NCI-H1105 (cell line): ENCODE measurements at places on chromosomes 7 and 10.
A peak's percentile ranks its signal among the peaks of the same experiment; 100 is the strongest.

GRCh38 chr7:18693406-18693805 is 197.9 kb downstream of the HDAC9 start:
- DNase-seq: no peak

DNA sequence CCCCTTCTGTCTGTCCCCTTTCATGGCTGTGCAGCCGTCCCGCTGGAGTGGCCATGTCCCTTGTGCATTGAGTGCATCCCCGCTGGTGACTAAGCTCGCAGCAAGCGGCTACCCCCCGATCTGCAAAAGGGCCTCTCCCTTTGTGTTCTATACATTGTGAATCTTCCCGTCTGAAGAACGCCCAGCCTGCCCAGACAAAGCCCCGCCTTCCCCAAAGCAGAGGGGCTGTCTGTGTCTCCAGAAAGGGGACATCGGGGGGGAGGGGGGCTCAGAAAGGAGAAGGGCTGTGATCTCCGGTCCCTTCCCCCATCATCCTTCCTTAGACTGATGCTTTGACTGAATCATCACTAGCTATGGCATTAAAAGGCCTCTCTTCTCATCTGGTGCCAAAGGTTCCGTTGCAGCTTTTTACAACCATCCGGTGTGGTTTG is 11.9 kb downstream of the NPTX2 start:
- no peak for DNase-seq

GRCh38 chr7:54989453-54990225 is 29.2 kb upstream of the EGFR start:
- DNase-seq: no peak

DNA sequence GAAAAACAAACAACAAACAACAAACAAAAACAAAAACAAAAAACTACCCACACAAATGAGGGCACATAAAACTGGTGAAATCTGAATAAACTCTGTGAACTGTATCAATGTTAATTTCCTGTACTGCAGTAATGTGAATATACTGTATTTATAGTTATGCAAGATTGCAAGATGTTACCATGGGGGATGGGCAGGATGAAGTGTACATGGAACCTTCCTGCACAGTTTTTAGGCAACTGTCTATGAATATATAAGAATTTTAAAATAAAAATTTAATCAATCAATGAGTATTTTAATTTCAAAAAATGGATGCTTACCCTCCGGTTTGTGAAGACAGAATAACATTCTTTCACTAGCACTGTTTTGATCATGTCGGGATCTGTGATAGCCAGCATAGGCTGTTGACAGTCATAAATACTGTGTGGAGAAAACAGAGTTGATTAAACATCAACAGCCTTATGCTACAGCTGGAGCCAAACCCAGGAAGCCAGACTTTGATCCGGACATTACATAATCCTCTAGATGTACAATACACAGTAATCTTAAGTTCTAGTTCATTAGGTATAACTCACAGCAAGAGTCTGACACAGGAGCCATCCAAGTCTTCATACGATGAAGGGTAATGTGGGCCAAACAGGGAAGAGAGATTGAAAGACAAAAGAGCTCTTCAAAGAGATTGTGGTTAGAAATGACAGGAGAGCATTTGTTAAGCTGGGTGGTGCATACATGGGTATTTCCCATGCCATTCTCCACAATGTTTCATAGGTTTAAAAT is 14.8 kb downstream of the CYP3A7 start:
- DNase-seq: no peak

GRCh38 chr7:26670841-26671240 is 193.5 kb downstream of the SKAP2 start:
- no peak for DNase-seq

GRCh38 chr7:110168010-110168409 is 922.9 kb upstream of the LRRN3 start:
- DNase-seq: no peak

DNA sequence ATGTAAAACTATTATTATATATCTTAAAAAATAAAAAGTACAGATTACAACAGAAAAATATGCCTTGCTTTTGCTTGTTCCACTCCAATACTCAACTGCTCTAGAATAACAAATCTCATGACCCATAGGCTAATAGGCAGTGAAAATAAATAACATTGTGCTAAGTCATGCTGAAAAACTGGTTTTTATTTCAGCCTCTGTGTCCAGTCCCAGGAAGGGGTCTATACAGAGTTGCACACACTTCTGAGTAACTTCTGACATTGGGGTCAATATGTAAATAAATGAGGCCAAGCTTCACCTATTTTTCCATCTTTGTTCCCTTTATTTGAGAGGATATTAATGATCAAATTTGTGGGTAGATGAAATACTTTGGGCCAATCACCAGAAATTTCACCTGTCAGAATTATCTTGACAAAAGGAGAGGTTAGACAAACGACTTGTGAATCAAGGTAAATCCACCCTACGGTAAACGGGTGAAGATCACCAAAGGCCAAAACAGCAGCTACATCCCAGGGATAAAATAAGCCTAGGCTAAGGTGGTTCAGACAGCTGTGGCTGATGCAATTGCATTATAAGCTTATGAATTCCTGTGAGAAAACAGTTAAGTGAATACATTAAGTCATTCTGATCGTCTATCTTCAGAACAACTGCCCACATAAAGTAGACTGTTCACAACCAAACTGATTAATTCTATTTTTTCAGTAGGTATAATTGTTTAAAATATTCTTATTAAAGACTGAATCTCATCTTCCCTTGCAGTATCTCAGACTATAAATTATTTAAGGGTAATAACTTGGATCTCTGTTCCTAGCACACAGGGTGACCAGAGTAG is 87.5 kb downstream of the UBE2H start:
- no peak for DNase-seq

- DNase-seq: no peak
Measured at GRCh38 chr10:29811751-29812427, 177.1 kb upstream of the SVIL start.

- DNase-seq: no peak
Measured at GRCh38 chr7:7921830-7922229, 46.8 kb upstream of the GLCCI1 start.

GRCh38 chr7:36131499-36131898 is 21.6 kb upstream of the EEPD1 start:
- DNase-seq: no peak

GRCh38 chr7:47384755-47385535 is 197.0 kb downstream of the TNS3 start:
- DNase-seq: no peak

GRCh38 chr7:91503934-91504555 is 239.8 kb downstream of the FZD1 start:
- no peak for DNase-seq

GRCh38 chr7:98996150-98996552 is 117.8 kb downstream of the TRRAP start:
- no peak for DNase-seq

DNA sequence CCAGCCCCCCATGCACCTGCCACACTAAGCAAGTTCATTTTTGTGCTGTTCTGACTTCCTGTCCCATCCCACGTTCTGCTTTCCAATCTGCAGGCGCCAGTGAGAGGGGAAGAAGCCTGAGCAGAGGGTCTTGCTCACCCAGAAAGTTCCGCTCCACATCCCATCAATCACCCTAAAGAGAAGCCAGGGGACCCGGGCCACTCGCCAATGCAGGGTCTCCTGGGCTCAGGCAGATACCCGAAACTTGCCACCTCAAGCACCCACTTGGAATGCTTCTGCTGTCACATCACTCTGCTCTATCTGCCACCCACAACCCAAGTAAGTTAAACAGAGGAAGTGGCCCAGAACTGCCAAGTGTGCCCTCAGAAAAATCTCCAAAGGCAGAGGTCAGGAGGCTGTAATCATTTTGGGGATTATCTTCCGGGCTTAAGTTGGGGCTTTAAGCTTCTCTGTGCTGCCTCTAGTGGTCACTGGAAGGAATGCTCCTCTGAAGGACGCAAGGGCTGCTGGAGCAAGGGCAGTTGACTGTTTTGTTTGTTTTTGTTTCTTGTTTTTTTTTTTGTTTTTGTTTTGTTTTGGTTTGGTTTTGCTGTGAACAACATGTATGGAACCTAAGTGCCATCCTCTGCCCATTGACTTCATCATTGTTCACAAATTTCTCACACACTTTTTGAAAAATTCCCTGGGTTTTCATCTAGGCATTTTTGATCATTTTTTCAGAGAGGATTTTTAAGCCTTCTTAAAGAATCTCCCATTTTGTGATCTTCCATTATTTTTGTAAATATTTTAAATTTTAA is 25.5 kb downstream of the PRR15 start:
- peak; percentile 18 for DNase-seq

DNA sequence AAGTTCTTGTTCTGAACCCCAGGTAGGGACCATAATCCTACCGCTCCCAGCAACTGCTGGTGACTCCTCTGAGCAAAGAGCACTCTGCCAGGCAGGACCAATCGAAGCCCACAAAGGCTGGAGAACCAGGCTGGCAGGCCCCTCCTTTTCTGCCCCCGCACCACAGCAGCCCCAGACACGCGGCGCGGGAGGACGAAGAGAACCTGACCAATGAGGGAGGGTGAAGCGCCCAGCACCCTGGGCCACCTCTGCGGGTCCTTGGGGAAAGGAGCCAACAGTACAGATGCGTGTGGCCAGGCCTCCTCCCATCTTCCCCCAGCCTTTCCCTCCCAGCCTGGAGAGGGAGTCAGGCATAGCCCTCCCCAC is 25.9 kb downstream of the CTBP2 start:
- DNase-seq: no peak

DNA sequence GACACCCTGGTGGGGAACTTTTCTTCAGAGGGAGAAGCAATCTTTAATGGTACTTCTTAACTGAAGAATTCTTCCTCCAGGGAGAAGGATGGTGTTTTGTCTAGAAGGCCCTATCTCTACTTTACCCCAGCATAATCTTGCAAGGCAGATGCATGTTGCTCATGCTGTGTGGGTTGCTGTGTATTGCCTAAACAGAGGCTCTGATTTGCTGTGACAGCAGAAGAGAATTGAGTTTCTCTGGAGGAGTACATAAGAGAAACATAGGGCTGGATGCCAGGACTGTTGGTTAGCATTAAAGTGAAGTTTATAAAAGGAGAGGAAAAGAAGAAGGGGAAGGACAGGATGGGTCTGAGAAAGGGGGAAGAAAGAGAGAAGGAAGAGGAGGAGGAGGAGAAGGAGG is 248.1 kb upstream of the HPS1 start:
- DNase-seq: no peak

- no peak for DNase-seq
Measured at GRCh38 chr7:45977256-45977780, 56.2 kb upstream of the IGFBP3 start.

GRCh38 chr10:125661941-125662515 is 20.9 kb downstream of the TEX36 start:
- DNase-seq: no peak

DNA sequence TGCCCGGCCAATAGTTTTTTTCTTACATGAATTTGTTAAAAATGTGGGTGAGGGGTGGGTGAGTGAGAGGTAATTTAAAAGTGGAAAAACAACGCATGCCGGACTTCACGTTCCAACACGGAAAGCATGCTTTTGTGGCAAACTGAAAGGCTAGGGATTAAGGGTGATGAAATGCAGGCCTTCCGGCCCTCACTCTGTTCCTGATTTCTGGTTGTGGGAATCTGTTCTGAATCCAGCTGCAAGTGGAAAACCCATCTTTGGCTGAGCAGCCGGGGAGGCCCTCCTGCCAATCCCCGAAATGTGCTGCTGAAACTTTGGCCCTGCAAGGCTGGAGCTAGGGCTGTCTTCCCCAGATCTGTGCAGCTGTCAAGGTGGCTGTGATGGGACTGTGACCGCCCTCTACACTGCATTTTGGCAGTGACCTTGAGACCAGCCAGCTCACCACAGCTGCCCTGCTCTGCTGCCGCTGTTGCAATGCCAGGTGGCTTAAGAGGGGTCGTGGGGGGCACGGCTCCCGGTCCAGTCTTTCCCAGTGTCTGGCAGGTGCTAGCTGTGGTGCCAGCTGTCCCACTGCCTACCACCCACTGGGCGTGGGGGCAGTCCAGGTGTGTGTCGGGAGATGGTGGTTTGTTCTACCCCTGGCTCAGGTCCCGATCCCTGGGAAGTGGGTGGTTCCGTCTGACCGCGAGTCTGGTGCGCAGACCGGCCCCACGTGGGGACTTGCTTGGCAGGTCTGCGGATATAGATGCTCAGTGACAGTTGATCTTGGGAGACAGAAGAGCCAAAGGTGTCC is 39.0 kb downstream of the TET1 start:
- DNase-seq: peak; percentile 35

DNA sequence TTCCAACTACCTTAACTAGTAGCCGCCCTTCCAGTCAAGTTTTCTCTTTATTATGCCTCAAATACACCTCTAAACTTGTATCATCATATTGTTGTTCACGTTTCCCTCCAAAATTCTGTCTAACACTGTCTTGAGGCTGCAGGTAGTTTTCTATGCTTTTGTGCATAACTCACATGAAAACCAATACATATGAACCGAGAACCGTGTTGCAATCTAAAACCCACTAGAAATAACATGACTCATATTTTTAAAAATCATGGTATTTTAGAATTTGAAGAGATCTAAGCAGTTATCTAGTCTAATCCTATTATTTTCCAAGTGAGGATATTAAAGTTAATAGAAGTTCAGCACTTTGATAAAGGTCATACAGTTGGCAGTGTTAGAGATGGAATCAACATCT is 18.2 kb downstream of the LIPF start:
- no peak for DNase-seq

DNA sequence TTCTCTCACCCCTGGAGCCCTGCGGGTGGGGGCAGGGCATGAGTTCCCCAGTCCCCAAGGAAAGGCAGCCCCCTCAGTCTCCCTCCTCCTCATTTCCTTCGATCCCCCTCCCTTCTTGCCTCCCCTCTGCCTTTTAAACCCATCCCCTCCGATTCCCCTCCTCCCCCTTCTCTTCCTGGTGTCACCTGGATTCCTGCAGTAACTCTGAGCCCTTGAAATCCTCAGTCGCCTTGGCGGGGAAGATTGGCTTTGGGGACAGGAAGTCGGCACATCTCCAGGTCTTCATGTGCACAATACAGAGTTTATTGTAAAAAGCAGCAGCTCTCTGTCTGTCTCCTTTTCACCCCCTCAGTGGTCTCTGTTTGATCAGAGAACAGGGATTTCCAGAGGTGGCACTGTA is 1.3 kb upstream of the MUC12 start:
- DNase-seq: no peak

GRCh38 chr7:106504645-106505044 is 156.3 kb downstream of the CCDC71L start:
- no peak for DNase-seq
